ENCODE measurements at places on chromosomes 6 and 20.

GRCh38 chr6:18171871-18172270 lies 16.6 kb downstream of the KDM1B start:
- DNase-seq = no peak

GRCh38 chr6:156862711-156863110 lies 85.5 kb downstream of the ARID1B start:
- DNase-seq = peak; percentile 11

DNA sequence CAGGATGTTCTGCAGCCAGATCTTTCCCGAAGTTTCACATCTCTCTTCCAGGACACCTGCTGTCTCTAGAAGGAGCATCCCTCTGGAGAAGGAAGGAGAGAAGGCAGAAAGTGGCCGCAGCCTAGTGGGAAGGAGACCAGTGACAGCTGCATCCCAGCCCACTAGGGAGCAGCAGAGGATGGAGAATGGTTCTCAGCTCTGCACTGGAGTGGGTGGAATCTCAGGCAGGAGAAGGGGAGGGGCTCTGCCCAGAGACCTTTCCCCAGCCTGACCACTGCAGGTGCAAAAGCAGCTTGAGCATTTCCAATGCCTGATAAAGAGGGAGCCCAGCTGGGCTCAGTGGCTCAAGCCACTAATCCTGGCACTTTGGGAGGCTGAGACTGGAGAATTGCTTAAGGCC lies 32.3 kb downstream of the NCR2 start:
- no peak for DNase-seq

GRCh38 chr6:1082285-1082935 lies 229.5 kb upstream of the FOXQ1 start:
- DNase-seq = no peak

- no peak for DNase-seq
These were observed 38.8 kb downstream of the PLN start for GRCh38 chr6:118586746-118587485.

GRCh38 chr20:24034820-24035219 lies 46.2 kb upstream of the GGTLC1 start:
- no peak for DNase-seq

GRCh38 chr6:101578306-101578705 lies 184.8 kb downstream of the GRIK2 start:
- DNase-seq = no peak

- no peak for DNase-seq
These were observed at the start of gene VSTM2L for GRCh38 chr20:37902504-37903313. VSTM2L (plus strand) TSS chr20:37903127; CDS start chr20:37903351, 224 bp downstream.

DNA sequence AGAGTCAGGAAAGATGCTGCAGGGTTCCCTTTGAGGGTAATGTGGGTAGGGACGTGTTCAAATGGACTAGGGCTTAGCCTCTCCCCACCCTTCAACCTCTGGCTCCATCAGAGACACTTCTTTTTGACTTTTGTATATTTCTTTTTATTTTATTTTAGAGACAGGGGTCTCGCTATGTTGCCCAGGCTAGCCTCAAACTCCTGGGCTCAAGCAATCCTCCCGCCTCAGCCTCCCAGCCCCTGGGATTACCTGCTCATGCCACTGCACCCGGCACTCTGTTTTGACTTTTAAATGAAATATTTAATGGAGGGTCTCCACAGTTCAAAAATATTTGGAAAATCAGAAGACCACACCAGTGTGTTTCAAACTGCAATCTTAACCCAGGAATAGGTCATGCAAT lies 8.6 kb downstream of the HNF4A start:
- no peak for DNase-seq

DNA sequence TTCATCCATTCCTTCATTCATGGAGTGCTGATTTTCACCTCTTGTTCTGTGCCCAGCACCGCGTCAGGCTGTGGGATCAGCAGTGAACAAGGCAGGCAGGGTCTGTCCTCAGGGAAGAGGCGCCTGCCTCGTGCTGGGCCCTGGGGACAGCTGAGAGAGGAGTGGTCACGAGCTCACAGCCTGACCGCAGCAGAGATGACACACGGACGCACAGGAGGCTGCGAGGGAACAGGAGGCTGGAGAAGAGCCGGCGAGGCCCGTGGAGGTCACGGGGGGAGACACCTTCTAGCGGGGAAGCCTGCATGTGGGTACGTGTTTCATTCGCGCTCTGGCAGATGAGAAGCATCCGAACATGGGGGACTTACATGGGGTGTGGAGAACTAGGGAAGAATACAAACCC lies 27.5 kb downstream of the PXDC1 start:
- no peak for DNase-seq

- no peak for DNase-seq
These were observed 281.2 kb upstream of the SUPT3H start for GRCh38 chr6:45658958-45659357.

DNA sequence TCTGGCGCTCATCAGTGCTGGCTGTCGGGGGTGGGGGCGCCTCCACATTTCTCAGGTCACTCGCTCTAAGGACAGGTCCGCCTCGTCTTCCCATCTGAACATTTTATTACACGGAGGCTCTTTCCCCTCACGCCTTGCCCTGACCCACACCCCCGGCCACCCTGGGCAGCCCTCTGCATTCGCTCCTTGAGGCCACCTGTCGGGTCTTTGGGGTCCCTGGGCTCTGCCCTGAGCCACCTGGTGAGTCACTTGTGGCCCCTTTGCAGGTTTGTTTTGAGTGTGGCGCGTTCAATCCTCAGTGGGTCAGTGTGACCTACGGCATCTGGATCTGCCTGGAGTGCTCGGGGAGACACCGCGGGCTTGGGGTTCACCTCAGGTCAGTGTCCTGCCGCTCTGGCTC lies 3.2 kb downstream of the ARFGAP1 start:
- DNase-seq = no peak

DNA sequence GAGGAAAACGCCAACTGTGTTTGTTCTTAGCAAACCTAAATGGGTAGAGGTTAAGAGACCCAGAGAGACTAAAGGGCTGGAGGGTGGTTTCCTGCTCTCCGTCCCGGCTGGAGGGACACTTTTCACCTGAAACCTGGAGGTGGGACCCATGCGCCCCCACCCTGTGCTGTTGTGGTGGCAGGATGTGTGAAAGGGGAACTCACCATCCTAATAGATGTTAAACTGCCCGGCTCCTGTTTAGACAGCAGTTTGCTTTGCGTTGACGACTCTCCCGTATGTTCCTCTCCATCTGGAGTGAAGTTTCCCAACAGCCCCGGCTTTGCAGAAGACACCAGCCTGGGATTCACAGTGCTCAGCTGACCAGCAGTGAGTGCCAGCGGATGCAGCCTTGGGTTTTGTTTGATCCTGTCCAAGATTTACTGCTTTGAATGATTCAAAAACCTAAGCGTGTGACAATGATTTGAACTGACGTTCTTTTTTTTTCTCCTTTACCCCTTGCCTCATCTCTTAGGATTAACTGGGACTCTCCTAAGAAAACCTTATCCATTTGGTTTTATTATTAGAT lies 66.0 kb downstream of the CDH4 start:
- no peak for DNase-seq

GRCh38 chr20:47392721-47393073 lies 36.2 kb upstream of the ZMYND8 start:
- DNase-seq = no peak

DNA sequence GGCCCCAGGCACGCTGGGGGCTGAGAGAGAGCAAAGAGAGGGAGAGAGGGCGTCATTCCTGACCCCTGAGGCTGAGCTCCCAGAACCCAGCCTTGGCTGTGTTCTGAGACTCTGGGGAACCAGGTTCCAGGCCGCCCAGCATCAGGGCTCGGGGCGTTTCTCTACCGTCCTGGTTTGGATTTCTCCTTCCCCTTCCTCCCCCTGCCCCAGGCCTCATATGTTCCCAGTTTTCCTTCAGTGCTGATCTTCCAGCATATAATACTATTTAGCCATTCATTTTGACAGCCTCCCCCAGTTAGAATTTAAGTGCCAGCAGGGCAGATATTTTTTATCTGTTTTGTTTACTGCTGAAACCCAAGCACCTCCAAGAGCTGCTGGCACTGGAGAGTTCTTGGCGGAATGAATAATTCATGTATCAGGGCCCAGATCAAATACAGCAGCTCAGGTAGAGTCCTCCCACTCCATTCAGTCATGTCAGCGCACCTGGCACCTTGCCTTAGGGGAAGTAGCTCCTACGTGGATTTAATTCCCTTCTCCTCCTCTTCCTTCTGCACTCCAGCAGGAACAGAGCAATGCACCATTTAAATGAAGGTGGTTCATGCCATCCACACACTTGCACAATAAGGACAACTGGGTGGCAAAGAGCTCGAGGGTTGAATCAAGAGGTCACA lies 23.4 kb upstream of the FRMD1 start:
- DNase-seq = no peak

GRCh38 chr20:13342469-13343242 lies 121.6 kb downstream of the ISM1 start:
- DNase-seq = no peak

DNA sequence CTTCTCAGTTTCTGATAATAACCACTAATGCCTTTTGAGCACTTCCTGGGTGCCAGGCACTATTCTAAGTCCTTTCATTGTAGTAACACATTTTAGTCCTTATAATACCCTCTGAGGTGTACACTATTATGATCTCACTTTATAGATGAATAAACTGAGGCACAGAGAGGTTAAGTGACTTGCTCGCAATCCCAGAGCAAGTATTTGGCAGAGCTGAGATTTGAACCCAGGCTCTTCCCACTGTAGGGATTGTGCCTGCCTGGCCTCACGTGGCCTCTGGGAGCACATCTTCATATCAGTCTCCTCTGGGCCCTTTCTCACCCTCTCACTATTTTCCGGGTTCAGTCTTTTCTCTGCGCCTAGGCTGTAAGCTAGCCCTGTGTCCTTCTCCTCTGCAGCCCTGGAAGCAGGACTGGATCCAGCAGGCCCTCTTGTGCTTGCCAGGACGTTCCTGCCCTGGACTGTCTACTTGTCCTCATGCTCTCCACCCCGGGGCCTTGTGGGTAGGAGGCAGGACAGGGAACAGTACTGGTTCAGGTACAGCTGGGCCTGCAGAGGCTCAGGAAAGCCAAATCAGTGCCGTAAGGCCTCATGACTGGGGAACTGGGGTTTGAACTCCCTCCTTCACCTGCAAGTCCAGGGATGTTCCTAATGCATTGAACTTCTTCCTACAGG lies 139.6 kb downstream of the VEGFA start:
- DNase-seq = no peak

GRCh38 chr6:6751619-6752023 lies 163.1 kb downstream of the LY86 start:
- no peak for DNase-seq

GRCh38 chr6:20712011-20712410 lies 177.8 kb downstream of the CDKAL1 start:
- no peak for DNase-seq

- DNase-seq = no peak
These were observed 301.3 kb downstream of the TFAP2B start for GRCh38 chr6:51120016-51120415.

DNA sequence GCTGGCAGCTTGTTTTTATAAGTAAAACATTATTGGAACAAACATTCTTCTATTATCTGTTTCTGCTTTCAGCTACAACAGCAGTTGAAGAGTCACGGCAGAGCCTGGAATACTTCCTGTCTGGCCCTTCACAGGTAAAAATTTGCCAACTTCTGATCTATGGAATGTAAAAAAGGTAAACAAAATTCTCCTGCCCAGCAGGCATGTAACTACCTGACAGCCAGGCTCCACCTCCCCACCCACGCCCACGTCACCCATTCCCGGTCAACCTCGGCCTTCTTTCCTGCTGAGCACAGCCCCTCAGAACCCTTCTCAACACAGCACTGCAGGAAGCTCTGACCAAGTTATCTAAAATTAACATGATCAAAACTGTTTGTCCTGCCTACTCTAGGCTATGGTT lies 166.0 kb downstream of the DLL1 start:
- DNase-seq = no peak
